ENCODE measurements at places on chromosomes 2 and 18.

DNA sequence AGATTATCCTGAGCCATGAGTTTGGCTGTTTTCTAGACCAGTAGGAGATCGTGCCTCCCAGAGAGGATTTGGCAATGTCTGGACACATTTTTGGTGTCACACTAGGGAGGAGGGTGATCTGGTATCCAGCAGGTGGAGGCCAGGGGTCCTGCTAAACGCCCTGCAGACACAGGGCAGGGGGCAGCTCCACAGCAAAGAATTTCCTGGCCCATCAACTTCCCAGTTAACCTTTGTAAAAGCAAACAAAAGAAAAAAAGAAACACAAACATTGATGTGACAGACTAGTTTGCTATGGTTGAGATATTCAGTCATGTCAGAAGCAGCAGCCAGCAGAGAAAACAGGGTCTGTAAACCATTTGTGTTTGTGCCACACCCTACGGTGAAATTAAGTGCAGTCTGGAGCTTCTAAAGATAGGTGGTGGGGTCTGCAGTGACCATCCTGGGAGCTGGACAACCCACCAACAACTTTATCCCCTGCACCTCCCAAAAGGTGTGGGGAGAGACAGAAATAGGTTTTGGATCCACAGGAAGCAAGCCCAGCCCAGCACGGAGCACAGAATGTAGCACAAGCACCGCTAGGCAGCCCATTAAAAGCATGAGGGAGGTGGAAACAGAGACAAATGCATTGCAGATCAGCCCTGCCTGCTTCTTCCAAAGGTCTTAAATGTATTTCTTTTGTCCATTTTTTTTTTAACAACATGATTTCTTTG is 232.5 kb downstream of the MYT1L start:
- DNase-seq, result no peak

DNA sequence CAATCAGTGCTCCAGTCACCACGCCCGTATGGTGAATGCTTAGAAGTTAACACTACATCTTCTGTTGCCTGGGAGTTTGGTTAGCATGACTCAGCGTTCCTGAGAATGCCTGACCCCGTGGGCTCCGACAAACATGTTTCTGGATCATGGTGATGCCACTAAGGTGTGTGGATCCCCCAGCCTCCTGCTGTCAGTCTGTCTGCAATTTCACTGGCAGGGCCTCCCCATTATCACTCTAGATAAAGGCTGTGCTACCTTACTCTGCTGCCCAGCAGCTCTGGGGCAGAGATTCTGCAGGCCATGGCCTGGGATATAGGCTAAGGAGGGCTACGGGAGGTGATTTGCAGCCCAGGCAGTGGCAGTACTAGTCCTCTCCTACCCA is 66.0 kb downstream of the STPG4 start:
- no peak for DNase-seq

DNA sequence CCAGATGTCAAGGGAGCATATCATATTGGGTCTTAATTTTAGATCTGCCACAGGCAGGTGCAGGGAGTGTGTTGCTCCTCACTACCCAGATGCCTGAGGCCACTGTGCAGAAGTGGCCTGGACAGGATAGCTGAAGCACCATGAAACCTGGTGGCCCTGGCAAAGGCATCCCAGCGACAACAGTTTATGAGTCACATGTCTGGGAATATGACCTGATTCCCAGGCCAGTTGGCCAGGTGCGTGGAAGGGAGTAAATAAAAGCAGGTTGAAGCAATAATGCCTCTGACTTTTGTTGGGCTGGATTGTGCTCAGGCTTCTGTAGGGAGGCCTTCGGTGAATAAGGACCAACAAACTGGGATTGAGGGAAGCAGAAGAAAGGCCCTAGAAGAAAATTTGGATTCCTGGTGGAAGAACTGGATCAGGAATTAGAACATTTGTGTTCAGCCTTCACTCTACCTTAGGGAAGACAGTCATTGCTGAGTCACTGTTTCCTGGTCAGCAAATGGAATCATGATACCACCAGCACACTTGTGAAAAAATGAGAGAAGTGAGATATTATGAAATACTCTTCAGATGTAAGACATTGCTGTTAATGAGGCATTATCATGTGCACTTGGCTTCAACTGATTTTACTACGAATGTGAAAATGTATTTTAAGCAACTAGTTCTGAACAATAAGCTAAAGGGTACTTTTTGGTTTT is 78.4 kb upstream of the ZNF516 start:
- DNase-seq, result no peak

DNA sequence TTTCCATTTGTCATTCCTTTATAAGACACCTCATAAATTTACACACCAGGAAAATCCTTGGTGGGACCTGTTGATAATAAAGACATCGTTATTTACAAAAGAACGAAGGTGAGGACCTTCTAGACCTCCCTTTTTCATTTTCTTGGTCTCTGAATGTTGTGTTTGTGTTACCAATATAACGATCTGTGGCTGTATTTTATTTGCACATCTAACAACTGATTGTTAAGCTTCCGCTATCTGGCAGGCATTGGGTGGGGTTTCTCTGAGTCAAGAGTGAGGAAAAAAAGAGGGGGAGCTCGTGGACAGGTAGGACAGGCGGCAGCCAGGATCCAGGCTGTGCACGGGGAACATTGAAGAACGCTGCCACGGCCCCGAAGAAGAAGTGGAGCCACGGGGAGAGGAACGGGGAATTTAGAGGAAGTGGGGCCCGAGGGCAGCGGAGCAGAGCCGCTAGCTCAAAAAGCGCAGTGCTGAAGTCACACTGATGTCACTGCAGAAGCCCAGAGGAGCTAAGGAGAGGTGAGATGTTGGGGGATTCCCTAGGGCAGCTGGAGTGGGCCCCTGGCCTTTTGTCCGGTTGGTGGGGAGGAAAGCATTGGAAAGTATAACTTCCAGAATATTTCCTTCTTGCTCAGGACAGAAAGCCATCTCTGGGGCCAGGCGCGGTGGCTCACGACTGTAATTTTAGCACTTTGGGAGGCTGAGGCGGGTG is 20.9 kb upstream of the DNMT3A start:
- DNase-seq, result no peak

GRCh38 chr2:95327861-95328260 is 30.7 kb downstream of the KCNIP3 start:
- no peak for DNase-seq

DNA sequence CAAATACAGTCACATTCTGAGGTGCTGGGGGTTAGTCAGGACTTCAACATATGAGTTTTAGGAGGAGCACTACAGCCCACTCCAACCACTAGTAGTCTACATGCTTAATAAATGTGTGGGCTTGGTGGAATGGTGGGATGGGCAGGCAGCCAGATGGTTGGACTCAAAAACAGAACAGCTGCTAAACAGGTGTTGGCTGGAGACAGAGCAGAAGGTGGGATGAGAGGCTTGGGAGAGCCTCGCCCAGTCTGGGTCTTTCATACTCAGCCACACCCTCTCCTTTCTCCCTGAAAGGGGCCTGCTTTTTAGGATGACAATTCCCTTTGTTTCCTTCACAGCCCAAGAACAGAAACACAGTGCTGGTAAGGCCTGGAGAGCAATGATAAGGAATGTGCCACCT is 143.9 kb upstream of the KLHL29 start:
- DNase-seq, result no peak

DNA sequence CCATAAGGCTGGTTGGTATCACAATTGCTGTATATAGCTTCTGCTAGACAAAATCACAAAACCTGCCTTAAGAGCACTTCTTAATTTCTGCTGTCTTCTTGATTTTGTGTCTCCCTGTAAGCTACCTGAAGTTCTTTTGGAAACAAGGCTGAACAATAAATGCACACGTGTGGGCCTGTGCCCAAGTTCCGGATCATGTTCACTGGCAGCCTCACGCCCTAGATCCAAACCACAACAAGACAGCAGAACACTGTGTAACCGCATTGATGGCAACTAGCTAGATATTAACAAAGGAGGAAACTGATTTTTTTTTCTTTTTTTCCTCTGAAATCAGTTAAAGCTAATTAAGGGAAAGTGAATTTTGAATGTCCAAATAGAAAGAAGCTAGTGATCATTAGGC is 81.5 kb upstream of the LYPD6B start:
- DNase-seq, result no peak

DNA sequence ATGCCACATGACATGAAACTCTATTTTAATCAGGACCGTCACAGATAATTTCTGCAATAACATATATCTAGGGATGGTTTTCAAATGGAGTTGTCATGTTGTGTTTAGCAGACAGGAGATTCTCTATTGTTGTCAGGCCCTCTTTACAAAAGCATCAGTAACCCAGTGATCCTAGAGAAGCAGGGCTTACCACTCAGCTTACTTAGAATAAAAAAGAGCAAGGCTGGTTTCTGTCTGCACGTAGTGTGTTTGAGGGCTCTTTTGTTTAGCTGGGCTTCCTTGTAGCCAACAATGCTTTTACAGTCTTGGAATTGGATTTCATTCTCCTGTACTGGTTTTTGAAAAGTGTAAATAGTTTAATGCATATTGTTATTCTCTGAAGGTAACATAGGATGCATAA is 210.5 kb upstream of the NRP2 start:
- DNase-seq, result no peak

DNA sequence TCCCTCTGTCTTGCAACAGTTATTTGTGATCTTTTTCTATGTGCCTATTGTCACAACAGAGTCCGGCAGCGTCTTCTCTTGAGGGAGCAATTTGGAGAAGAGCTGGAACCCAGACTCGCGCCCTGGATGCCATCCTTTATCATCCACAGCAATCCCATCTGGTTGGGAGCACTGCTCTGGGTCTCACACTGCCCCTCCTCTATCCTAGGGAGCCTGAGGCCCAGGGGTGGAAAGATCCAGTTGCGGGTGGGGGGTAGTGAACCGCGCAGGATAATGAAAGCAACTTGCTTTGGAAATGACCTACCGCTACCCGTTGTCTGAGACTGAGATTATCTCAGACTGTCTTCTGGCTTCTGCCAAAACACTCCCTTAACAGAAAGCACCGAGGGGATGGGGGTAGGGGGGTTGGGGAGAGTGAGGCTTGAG is 713 bp downstream of the WBP1 start:
- DNase-seq, result no peak
